Brain microvascular endothelial cell (primary cell): ENCODE measurements at places on chromosomes 7 and 10.

DNA sequence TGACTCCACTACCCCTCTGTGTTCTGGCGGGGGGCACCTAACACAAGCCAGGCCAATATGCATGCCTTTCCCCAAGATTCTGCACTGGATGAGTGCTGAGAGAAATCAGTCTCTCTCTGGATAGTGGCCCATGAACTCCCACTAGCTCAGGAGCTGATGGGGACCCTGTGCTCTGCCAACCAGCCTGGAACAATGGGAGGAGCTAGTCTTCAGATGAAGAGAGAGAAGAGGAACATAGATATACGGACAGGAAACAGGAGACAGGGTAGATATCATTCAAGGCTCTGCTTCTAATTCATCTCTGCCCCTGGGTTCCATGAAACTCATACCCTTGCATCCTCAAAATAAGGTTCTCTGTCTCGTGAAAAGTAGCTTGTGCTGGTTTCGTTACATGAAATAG lies 27.9 kb upstream of the PLXNA4 start:
- no peak for DNase-seq

GRCh38 chr10:35555962-35556930 lies 48.9 kb upstream of the GJD4 start:
- DNase-seq, result no peak

DNA sequence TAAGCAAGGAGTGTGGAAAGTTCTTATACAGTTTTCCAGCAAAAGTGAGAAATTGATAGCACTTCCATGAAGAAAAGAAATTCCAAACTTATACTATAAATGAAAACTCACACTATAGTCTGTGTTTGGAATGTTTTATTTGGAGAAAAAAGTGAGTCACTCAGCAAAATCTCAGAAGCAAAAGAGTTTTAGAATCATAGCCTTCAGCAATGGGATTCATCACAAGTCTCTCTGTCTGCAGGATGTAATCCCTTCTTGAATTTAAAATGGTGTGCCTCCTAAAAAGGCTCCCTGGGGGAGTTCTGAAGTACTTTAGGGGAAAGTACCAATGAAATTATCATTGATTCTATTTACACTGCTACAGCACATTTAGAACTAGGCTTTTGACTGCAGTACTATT lies 756.4 kb downstream of the XPNPEP1 start:
- DNase-seq, result no peak

DNA sequence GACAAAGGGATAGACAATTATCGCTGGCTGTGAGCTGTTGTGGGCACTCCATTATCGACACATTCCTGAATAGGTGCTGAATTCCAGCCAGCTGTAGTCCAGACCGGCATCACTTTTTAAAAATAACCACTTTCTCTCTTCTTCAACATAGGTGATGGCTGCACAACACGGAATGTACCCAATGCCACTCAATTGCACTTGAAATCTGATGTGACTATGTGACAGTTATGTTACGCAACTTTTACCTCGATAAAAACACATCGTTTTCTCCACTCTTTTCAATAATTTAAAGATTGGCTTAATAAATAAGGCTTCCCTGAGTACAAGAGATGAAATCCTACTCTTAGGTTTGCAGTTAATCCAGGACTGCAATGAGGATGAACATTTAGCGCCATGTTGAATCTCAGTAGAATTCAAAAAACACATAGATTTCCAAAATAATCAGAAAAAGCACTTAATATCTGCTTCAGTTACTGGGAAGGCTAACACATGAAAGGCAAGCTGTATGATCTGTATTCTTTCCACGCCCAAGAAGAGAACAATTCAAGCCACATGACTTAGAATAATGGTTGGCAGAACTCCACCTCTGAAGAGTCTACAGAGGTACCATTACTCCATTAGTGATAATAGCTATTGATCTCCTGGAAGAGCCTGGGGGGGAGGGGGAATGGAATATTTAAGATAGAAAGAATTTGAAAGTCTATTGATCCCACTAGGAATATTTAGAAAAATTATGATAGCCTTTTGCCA lies 3.6 kb downstream of the YWHAG start:
- DNase-seq, result no peak
